ENCODE measurements at places on chromosomes 7 and 10. TPM values are rescaled to one million over a fixed set of nuclear protein-coding genes. Genes with fewer than 3 reads are reported as not detected.

- H3K36me3 ChIP-seq: no peaks in the 10 kb centered on the region
- H3K4me1 ChIP-seq: no peaks in the 10 kb centered on the region
- DNase-seq: no peak
These were observed 669.4 kb downstream of the NRG3 start for GRCh38 chr10:82544377-82544776.

GRCh38 chr10:14820010-14820774 is 17.6 kb downstream of the CDNF start:
- H3K27ac ChIP-seq: no peak overlapping the region
- H3K4me3 ChIP-seq: no peak overlapping the region
- peak; percentile 31 for DNase-seq
- H3K36me3 ChIP-seq: no peaks in the 10 kb centered on the region
- H3K27me3 ChIP-seq: no peaks in the 10 kb centered on the region
- H3K4me1 ChIP-seq: no peaks in the 10 kb centered on the region

- no peak overlapping the region for H3K4me3 ChIP-seq
- H3K4me1 ChIP-seq: peaks cover 8% of the 10 kb centered on the region
- no peak overlapping the region for H3K27ac ChIP-seq
These were observed 153.7 kb downstream of the PLXNA4 start for GRCh38 chr7:132422502-132423111.

DNA sequence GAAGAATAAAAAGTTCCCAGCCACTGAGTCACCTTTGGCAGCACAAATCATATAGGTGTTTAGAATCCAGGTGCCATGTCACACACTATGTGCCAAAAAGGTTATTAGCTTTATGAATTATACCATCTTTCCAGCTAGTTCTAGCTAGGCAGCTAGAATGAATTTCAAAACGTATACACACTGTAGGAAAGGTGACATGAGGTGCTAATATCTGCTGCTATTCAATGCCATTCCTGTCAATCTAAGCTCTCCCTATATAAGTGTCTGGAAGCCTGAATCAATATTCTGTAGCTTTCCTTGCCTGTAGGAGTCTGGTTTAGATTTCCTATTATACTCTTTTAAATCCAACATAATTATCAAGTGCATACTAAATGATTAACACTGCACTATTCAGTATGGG is 868.6 kb downstream of the GATA3 start:
- H3K36me3 ChIP-seq: no peaks in the 10 kb centered on the region
- no peak overlapping the region for H3K4me3 ChIP-seq
- no peak for DNase-seq
- H3K27me3 ChIP-seq: no peaks in the 10 kb centered on the region

- no peak overlapping the region for H3K27ac ChIP-seq
- DNase-seq: no peak
- H3K27me3 ChIP-seq: peaks cover 3% of the 10 kb centered on the region
These were observed 4.4 kb downstream of the SCART1 start for GRCh38 chr10:133458021-133458709.

DNA sequence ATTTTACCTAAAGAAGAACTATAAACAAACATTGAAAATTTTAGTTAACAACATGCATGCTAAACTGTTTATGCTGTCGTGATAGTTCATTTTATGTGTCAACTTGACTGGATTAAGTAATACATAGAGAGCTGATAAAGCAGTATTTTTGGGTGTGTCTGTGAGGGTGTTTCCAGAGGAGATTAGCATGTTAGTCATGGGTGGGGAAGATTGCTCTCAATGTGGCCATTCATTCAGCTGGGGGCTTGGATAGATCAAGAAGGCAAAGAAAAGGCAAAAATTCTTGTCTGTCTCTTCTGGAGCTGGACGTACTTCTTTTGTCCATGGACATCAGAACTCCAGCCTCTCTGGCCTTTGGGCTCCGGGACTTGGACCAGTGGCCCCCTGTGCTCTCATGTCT is 172.9 kb upstream of the SEMA3E start:
- no peak overlapping the region for H3K27ac ChIP-seq
- H3K27me3 ChIP-seq: no peaks in the 10 kb centered on the region
- no peaks in the 10 kb centered on the region for H3K4me1 ChIP-seq
- H3K36me3 ChIP-seq: no peaks in the 10 kb centered on the region
- DNase-seq: no peak

DNA sequence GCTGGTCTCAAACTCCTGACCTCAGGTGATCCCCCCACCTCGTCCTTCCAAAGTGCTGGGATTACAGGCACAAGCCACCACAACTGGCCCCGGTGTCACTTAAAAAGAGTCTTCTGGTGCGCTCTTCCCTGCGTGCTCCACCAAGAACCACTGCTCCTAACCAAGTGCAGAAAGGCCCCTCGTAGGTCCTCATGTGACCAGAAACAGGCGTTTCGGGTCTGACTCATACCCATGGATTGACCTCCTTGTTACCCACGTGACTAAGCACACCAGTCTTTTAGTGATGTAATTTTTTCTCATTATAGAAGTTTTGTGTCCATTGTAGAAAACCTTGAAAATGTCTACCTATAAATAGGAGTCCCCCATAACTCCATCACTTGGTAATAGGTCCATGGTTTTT is 13.9 kb downstream of the FKBP6 start:
- no peaks in the 10 kb centered on the region for H3K27me3 ChIP-seq
- H3K4me1 ChIP-seq: peaks cover 4% of the 10 kb centered on the region

DNA sequence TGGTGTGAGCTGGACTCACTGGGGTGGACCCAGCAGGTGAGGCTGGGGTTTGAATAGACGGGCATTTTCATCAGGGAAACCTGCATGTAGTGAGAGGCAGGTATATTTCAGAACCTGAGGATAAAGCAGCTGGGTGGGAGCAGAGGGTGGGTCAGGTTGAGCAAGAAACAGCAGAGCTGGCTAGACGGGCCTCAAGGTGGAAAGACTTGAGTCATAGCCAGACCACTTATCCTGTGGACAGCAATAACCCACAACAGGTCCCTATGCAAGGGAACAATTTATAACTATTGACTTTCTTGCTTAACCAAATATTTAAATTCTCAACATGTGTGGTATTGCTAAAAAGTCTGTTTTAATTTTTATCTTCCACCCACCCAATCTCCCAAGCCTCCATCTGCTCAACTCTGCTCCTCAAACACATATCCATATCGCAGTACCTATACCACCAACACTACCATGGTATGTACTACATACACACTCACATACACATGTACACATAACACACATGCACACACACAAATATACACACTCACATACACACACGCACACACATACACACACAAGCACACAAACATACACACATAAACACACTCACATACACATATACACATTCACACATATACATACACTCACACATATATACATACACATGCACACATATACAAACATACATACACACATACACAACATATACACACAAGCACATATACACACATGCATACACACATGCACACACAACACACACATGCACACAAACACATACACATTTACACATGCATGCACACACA is 129.0 kb upstream of the C7orf33 start:
- H3K27ac ChIP-seq: no peak overlapping the region
- H3K36me3 ChIP-seq: no peaks in the 10 kb centered on the region
- no peak for DNase-seq
- H3K27me3 ChIP-seq: no peaks in the 10 kb centered on the region
- no peak overlapping the region for H3K4me3 ChIP-seq

DNA sequence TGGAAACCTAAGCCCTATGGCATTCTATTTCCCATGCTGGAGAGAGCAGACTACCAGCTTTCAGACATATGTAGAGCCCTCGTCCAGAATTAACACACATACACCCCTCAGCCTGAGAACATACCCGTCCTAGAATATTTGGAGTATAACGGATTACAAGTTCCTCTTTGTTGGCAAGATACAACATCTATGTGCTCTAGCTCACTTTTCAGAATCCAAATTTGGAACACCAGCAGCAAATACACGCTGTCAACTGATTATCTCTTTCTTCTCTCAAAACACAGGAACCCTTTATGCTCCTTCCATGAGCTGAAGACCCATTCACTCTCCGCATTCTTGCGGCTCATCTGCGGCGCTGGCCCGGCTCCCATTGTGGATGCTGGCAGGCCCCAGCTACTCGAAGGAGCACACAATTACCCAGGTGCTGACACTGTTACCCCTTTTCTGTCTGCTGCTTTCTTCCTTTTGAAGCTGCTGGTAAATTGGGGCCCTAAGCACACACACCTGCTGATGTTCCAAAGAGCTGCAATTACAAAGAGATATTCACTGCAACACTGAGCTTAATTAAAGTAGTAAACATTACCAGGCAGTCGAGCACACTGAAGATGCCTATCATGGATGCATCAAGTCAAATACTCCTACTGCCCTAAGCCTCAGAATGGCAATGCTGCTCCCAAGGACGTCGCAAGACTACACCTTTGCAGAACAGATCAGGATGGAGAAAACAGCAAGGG is 70.0 kb downstream of the VOPP1 start:
- H3K4me3 ChIP-seq: no peak overlapping the region
- DNase-seq: no peak
- H3K27me3 ChIP-seq: no peaks in the 10 kb centered on the region
- no peak overlapping the region for H3K27ac ChIP-seq
- no peaks in the 10 kb centered on the region for H3K4me1 ChIP-seq
- no peaks in the 10 kb centered on the region for H3K36me3 ChIP-seq

DNA sequence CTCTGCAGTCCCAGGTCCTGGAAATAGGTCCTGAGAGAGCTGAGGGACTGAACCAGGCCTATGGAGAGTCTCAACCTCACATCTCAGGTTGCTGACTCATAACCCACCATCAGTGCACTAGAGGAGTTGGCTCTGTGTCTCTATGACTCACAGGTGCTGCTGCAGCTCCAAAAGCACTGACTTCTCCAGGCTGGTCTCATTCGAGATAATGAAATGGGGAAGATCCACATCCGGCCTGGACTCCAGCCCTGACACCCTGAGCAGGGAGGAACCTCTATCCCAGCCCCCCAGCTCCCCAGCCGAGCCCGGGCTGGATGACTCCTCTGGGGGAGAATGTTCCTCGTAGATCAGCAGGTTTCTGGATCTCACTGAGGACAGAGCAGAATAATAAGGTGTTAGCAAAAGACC is 35.5 kb upstream of the DGKI start:
- no peak overlapping the region for H3K4me3 ChIP-seq
- H3K4me1 ChIP-seq: peaks cover 15% of the 10 kb centered on the region
- no peak overlapping the region for H3K27ac ChIP-seq
- no peaks in the 10 kb centered on the region for H3K27me3 ChIP-seq
- peaks cover 35% of the 10 kb centered on the region for H3K36me3 ChIP-seq

DNA sequence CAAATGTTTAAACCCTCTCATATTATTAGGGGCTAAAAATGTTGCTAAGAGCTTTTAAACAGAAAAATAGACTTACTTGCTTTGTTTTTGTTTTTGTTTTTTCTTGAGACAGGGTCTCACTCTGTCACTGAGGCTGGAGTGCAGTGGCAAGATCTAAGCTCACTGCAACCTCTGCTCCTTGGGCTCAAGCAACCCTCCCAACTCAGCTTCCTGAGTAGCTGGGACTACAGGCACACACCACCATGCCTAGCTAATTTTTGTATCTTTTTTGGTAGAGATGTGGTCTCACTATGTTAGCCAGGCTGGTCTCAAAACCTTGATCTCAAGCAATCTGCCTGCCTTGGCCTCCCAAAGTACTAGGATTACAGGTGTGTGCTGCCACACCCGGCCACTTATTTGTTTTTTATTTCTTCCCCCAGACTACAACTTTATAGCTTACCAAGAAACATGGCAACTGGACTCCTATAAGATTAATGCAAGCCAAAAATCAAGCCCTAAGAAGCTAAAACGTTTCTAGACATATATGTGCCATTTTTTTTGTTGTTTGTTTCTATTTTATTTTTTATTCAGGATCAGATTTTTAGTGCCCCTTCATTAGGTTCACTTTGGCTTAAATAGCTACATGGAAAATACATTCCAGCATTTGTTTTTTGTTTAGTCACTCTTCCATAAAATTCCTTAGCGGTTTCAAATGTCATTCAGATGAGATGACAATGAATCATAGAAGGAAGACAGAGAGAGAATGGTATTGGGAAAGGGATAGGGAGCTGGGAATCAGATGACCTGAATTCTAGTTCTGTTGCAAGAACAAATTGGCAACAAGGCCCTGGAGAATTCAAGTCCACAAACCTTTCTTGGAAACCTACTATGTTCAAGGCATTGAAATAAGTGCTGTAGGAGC is 163.4 kb upstream of the MKLN1 start:
- no peaks in the 10 kb centered on the region for H3K36me3 ChIP-seq
- H3K4me1 ChIP-seq: no peaks in the 10 kb centered on the region
- no peaks in the 10 kb centered on the region for H3K27me3 ChIP-seq
- no peak overlapping the region for H3K27ac ChIP-seq

DNA sequence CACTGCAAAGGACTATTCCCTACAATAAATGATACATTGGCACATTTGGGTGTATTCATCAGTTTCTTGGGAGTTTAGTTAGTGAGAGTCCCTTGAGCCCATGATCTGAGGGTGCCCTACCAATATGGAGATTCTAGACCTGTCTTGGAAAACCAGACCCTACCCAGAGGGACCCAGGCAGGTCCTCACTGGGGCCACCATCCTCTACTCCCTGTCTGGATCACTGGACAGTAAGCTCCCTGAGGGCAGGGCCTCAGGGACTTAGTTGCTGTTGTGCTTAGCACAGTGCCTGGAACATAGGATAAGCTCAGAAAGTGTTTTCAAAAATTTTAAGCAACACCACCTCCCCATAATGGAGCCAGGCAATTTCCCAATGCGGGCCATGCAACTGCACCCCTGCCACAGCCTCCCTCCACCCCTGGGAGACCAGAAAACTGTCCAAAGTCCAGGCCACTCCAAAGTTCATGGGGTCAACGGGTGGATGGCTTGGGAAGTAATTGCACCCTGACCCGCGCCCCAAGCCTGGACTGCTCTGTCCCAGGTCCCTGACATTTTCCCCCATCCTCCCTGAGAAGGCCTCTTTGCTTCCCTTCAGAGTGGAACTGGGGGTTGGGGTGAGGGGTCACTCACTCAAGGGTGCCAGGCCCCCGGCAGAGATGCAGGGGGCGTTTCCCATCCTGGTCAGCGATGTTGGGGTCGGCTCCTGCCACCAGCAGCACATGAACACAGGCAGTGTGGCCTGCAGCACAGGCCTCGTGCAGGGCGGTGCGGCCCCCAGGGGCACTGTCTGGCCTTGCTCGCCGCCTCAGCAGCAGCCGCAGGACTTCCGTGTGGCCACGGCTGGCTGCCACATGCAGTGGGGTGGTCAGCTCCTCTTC is 1.0 kb downstream of the ASB10 start:
- H3K4me1 ChIP-seq: peaks cover 5% of the 10 kb centered on the region
- no peaks in the 10 kb centered on the region for H3K36me3 ChIP-seq
- H3K27ac ChIP-seq: peak overlapping the region; percentile 90
- no peak overlapping the region for H3K4me3 ChIP-seq
- DNase-seq: peak; percentile 7

Gene WEE2
- not detected for total RNA-seq

Gene POU6F2
- total RNA-seq: not detected

Gene ADAM12
- 1.3 TPM for total RNA-seq

Gene PRF1
- 5.1 TPM for total RNA-seq

Gene SEMA3A
- total RNA-seq: 21.4 TPM

Gene PPP1R17
- not detected for total RNA-seq

Gene WNT2
- total RNA-seq: 24.3 TPM

Measured in lung (tissue), 17 donors.